Transverse colon (tissue), 4 donors: ENCODE measurements at places on chromosomes 7 and 10. TPM values are rescaled to one million over a fixed set of nuclear protein-coding genes. Genes with fewer than 3 reads are reported as not detected.

- H3K27me3 ChIP-seq = no peaks in the 10 kb centered on the region
- H3K36me3 ChIP-seq = no peaks in the 10 kb centered on the region
- H3K27ac ChIP-seq = no peak overlapping the region
- no peak for DNase-seq
Measured at GRCh38 chr7:22872096-22872807, 49.6 kb upstream of the TOMM7 start.

- H3K27ac ChIP-seq = no peak overlapping the region
- H3K36me3 ChIP-seq = no peaks in the 10 kb centered on the region
Measured at GRCh38 chr7:6276911-6277408, 4.5 kb upstream of the CYTH3 start.

- no peaks in the 10 kb centered on the region for H3K36me3 ChIP-seq
- DNase-seq = no peak
- no peaks in the 10 kb centered on the region for H3K27me3 ChIP-seq
- H3K4me3 ChIP-seq = no peak overlapping the region
- H3K4me1 ChIP-seq = no peaks in the 10 kb centered on the region
Measured at GRCh38 chr10:44755481-44755880, 155.7 kb upstream of the TMEM72 start.

GRCh38 chr10:72328045-72328828 is 26.5 kb downstream of the DNAJB12 start:
- H3K4me3 ChIP-seq = no peak overlapping the region
- H3K27me3 ChIP-seq = no peaks in the 10 kb centered on the region
- no peaks in the 10 kb centered on the region for H3K36me3 ChIP-seq

GRCh38 chr10:57706576-57707299 is 561.0 kb downstream of the IPMK start:
- H3K27me3 ChIP-seq = no peaks in the 10 kb centered on the region
- no peak overlapping the region for H3K27ac ChIP-seq
- DNase-seq = no peak
- no peaks in the 10 kb centered on the region for H3K36me3 ChIP-seq
- no peak overlapping the region for H3K4me3 ChIP-seq

DNA sequence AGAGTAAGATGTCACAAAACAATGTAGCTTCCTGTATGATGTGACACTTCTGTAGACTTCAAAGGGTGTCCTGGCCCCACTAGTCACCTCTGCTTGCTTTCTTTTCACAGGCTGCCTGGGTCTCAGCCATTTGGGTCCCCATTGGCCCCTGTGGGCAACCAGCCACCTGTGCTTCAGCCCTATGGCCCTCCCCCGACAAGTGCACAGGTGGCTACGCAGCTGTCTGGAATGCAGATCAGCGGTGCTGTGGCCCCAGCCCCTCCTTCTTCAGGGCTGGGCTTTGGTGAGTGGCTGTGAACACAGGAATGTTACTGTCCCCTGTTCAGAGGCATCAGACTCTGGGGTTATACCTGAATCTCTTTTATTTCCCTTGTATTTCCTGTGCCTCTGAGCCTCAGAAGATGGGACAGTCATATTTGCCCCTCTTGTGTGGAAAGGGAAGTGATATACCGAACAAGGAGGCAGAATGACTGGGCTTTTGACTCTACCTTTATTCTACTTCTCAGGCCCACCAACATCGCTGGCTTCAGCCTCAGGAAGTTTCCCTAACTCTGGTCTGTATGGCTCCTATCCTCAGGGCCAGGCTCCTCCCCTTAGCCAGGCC is 15.4 kb downstream of the SEC24C start:
- H3K27me3 ChIP-seq = no peaks in the 10 kb centered on the region
- H3K4me1 ChIP-seq = no peaks in the 10 kb centered on the region
- no peak overlapping the region for H3K4me3 ChIP-seq
- no peak overlapping the region for H3K27ac ChIP-seq
- DNase-seq = peak; percentile 43

Gene HTR5A
- not detected for total RNA-seq

Gene SFTPA1
- total RNA-seq = not detected

Gene IL2RA
- total RNA-seq = not detected
